ENCODE measurements at places on chromosomes 11 and 22.

DNA sequence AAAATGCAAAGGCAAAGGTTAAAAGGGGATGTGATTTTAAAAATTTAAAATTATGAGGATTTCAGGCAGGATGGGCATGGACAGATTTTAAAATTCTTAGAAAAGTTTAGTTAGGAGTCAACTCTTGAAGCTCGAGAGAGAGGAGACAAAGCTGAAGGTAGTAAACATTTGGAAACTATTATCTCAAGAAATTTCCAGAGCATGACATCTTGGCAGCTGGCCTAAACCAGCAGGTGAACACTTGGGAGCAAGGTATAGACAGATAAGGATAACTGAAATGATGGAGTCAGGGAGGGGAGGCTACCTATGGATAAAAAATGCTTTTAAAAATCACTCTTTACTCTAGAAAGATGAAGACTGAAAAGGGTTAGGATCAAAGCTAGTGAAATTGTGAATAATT lies 13.7 kb downstream of the POU2AF3 start:
- DNase-seq: no peak

- no peak for DNase-seq
These were observed 6.4 kb downstream of the C1QTNF6 start for GRCh38 chr22:37181681-37182080.

DNA sequence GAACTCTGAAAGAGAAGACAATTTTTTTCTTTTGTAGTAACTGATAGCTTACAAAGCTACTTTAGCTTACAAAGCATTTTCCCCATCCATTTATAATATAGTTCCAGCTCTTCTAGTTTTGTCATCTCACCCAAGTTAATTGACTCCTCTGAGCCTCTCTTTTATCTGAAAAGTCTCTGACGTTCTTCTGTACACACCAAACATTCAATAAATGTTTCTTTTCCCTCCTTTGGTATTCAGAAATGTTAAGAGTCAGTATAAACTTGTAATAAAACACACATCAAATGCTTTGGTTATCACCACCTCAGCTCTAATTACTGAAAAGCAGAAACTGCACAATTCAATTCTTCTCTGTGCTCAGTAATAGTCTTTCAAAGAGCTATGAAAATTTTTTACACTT lies 5.9 kb downstream of the CCDC90B start:
- no peak for DNase-seq

DNA sequence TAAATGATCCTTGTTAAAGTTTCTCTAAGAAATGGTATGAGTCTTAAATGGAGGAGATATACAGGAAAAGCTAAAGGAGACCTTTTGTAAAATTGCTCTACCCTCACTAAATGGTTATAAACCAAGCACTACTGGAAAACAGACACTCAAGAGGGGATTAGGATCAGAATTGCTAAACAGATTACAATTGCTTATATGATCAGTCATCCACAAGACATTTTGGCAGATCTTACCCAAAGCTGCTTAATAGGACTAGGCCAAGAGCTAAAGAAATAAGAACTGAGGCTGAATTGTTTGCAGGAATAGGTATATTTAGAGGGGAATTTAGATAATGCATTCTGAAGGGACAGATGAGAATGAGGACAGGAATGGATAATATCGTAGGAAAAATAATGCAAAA lies 9.5 kb downstream of the HARBI1 start:
- no peak for DNase-seq

DNA sequence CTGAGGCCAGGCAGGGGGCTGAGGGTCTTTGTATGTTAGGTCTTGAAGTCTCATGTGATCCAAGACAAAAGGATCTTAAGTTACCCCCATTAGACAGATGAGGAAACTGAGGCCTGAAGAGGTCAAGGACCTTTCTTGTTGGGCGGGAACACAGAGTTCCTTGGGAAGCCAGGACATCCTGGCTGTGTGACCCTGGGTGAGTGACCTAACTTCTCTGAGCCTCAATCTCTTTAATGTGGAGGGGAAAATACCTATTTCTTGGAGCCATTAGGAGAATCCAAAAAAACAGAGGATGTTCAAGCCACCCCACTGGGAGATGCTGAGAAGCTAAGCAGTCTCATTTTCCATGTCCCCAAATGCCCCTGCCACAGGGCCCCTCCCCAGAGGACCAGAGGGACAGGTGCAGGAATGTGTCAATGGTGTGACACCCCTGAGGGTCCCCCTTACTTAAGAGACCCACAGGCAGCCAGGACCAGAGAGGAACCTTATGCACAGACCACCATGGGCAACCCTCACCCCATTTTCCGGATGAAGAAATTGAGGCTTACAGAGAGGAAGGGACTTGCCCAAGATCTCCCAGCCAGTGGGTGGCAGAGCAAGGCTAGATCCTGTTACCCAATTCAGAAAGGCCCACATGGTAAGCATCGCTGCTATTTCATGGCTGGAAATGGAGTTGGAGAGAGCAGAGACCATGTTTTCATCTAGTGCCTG lies 8.0 kb downstream of the RAC2 start:
- no peak for DNase-seq

DNA sequence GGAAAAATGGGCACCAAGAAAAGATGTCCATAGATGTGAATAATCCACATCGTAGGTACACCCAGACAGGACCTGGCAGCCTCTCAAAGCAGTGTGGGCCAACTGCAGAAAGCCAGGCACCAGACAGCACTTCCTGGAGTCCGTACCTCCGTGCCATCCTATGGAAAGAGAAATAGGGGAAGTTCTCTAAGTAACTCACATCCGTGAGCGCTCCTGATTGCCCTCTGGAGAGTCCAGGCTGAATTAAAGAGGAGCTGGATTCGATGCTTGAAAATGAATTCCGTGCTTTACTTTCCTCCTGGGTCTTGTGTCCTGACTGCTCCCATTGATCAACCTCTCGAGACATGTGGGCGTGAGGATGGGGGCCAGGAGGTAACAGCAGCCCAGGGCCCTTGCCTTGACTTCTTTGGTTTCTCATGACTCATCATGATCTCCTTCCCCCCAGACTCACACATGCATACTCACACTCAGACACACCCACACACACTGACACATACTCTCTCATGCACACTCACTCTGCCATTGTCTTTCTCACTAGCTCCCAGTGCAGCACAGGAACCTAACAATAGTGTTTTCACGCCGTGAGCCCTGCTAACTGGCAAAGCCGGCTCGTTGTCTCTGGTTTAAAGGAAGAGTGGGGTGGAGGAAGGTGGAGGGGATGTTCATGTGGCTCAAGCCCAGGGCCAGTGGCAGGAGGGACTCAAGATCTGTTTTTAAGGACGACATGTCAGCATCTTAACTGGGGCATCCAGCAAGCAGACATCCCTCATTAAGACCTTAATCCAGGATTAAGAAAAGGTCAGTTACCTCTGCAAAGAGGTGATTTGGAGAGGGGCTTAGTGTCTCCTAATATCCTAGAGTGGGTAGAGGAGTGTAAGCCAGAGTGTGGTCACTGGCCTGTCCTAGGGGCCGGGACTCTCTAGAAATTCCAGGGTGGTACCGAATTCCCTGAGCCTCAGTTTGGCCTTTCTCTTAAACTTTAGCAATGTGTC lies 104.2 kb downstream of the SCN3B start:
- DNase-seq: no peak

DNA sequence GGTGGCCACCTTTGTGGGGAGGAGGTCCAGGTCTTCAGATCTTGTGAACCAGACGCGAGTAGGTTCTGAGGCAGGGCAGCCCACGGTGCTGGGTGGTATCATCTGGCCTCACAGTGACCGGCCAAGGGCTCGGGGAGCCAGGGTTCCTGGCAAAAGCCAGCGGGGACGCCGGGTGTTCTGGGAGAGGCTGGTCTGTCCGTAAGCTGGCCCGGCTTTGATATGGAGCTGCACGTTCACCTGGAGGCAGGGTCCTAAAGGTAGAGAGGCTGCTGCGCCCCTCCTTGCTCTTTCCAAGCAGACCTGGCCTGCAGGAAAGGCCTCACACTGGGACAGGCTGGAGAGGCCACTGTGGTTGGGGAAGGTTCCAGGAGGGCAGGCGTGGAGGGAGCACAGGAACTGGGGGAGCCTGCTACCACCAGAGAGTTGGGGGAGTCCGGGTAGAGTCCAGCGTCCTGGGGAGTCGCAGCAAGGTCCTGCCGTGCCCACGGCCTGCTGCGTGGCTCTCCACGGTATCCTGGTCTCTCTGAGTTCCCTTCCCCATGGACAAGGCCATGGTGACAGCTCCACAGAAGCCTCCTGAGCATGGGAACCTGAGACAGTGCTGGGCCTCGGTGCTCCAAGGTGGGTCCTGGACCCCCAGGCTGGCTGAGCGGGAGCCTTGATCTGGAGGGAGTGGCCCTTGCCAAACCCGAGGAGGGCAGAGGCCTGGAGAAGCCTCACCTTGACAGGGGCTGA lies 452.4 kb upstream of the B3GAT1 start:
- DNase-seq: no peak
